ENCODE measurements at places on chromosomes 3 and 15.

- DNase-seq: no peak
Measured at GRCh38 chr15:65305150-65305758, 777 bp downstream of the RNU5B-1 start.

GRCh38 chr15:22980189-22981050 is at the start of gene CYFIP1:
CYFIP1 (minus strand) TSS chr15:22980368; CDS start chr15:22947285, 33,083 bp downstream.
- DNase-seq: peak; percentile 9

- no peak for DNase-seq
Measured at GRCh38 chr3:84959470-84960271, 882 bp downstream of the CADM2 start.

DNA sequence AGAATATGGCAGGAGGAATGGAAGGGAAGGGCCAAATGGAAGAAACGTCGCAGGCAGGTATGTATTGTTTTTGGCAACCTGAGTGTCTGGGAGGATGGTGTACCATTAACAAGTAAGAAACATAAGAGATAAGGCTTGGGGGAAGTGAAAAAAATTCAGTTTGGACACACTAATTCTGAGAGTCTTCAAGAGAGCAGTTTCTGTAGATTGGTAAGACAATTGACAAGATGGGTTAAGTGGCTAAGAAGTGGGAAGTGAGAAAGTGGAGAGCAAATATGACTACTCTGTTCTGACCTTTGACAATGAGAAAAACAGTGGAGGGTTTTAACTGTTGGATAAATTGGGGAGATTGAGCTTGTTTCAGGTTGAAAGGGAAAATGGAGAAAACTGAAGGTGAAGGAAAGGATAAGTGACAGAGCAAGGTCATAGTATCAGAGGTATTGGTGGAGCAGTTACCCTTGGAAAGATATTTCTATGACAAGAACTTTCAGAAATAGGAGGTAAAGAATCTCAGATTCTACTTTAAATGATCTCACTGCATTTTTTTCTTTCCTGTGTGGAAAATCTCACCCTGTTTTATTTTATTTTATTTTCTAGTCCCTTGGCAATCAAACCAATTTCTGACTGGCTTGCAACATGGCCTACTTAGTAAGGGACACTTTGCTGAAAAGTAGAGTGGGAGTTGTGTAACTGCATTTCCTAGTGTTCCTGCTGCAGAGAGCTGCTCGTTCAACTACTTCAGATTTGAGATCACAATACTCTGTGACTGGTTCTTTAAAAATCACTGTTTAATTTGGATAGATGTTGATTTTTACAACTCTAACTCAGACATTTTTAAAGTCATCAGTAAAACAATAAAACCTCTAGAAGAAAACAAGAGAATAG is 23.1 kb upstream of the GABPB1 start:
- DNase-seq: no peak

GRCh38 chr15:94297558-94297957 is 66.2 kb downstream of the MCTP2 start:
- no peak for DNase-seq

GRCh38 chr3:126512026-126512425 is 5.5 kb downstream of the UROC1 start:
- DNase-seq: no peak

- DNase-seq: no peak
Measured at GRCh38 chr3:111970376-111970775, 8.4 kb upstream of the ABHD10 start.

DNA sequence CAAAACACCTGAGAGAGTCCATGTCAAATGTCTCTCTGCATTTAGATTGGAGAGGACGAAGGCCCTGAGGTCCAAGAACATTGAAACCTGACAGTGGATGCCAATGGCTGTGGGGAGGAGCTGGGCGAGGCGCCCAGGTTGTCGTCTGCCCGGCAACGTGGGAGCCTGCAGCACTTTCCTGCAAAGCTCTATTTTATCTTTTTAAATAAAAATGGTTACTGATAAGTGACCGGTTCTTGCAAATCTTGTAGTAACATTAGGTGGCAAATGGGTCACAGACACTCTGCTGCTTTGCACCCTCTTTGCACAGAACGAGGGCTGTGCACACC is 19.5 kb upstream of the FANCD2 start:
- DNase-seq: no peak

- no peak for DNase-seq
Measured at GRCh38 chr3:164007765-164008164, 1070.5 kb downstream of the SI start.

DNA sequence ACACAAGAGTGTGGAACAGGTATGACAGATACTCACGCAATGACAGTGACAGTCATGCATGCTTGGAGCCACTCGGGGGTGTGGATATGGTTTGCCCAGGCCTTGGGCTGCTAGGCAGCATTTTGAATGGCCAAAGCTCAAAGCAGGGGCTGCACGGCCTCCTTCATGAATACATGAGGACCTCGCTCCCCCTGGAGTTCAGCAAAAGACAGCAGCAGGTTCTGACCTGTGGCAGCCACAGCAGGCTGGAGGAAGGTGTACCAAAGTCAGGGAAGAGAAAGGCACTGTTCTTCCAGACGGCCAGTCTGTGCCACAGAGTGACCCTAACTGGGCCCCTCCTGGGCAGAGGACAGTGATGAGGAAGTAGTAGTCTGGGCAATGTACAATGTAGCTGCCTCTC is 88.2 kb upstream of the C2CD4B start:
- no peak for DNase-seq

- DNase-seq: no peak
Measured at GRCh38 chr15:79248183-79248582, 34.3 kb upstream of the ANKRD34C start.

GRCh38 chr3:43019006-43019809 is 40.1 kb downstream of the GASK1A start:
- DNase-seq: no peak

DNA sequence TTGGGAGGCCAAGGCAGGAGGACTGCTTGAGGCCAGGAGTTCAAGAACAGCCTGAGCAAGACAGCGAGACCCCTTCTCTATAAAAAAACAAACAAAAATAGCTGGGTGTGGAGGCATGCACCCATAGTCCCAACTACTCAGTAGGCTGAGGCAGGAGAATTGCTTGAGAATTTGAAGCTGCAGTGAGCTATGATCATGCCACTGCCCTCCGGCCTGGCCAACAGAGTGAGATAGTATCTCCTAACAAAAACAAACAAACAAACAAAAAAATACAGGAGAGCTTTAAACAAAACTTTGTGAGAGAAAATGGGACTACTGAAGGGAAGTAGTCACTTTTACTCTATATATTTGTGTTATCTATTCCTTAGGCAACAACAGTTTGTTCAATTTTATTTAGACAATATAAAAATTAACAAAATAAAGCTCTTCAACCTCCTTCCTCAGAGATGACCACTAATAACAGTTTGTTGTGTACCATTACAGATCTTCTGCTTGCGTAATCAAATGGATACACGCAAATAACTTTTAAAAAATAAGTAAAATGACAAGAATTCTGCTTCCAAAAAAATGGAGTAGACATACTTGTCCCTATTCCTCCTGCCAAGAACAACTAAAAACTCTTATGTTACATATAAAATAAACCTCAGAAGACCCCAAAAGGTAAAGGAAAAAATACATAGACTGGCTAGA is 17.4 kb downstream of the PHC3 start:
- no peak for DNase-seq

Measured in DMS153 (cell line).